ENCODE measurements at places on chromosomes 5 and 9.
A peak's percentile ranks its signal among the peaks of the same experiment; 100 is the strongest.

DNA sequence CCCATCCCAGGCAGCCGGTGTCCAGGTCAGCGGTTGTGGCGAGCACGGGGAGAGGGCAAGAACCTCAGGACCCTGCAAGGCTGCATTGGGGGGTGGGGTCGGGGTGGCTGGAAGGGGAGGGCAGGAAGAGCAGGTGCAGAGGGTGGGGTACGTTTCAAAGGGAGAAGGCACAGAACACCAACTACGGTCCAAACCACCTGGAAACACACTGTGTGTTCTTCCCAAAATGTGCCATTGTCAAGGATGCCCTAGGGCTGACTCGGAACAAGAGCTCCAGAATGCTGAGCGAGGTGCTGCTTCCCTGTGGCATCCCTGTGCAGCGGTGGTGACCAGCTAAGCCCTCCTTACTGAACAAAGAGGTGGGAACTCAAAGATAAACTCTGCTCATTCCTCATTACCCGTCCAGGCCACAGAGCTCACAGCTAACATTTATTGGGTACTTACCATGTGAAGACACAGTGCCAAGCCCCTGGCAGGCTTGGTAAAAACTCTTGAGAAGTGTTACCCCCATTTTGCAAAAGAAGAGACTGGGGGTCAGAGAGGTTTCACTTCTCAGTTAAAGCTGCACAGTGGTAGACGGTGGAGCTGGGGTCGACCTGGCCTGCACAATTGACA, 153.8 kb downstream of the COL23A1 start:
- no peak for DNase-seq

DNA sequence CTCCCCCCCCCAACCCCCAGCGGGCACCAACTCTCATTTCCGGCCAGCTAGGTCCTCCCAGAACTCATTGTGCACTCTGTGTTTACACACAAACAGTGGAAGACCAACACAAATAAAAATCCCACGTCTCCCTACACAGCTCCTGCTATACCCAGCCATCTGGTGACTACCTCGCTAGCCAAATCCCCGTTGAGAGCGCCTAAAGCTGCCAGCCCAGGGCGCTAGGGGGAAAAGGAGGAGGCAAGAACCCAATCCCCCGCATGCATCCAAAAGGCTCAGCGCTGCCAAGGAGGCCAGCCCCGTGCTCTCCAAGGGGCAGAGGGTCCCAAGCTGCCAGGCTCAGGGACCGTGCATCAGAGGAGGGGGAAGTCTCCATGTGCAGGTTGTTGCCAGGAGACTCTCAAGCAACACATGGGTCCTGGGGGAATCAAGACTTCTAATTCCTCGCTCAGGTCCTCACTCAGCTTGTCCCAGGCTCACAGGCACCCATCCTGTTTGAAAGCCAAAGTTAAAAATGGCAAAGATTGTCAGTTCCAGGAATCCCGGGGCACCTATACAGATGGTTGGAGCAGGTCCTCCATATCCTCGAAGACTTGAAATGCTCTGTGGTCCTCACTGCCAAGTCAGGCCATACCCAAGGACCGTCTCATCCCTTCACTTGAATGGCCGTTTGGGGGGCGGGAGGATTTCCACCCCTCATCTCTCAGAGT, 2.7 kb downstream of the ASTN2 start:
- DNase-seq, result no peak

DNA sequence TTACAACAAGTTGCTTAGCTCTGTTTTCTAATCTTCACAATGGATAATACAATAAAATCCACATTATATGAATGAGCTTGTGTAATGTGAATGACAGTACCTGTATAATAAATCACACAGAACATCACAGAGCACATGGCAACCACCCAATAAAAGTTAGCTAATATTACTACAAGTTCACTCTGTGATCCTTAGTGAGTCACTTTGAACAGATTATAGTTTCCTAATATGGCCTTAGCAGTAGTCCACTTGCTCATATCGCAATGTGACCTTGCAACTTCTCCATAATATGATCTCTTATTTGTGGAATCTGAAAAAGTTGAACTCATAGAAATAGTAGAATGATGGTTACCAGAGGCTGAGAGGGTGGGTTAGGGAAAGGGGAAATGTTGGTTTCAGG, 361.3 kb downstream of the PTPRD start:
- DNase-seq, result no peak

DNA sequence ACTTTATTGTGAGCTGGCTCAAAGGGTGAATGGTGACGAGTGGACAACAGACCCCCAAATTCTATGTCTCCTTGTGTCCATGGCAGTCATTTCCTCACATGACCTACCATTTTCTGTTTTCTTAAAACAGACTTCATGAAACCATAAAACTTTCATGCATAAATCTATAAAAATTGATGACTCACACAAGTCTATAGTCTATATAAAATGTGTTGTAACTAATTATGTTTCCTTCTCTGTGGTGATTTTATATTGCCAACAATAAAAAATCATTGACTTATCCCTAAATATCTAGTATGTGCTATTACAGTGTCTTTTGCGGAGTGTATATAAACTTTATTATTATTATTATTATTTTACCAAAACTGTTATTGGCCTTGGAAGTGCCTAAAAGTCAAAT, 382.4 kb downstream of the MAT2B start:
- no peak for DNase-seq

DNA sequence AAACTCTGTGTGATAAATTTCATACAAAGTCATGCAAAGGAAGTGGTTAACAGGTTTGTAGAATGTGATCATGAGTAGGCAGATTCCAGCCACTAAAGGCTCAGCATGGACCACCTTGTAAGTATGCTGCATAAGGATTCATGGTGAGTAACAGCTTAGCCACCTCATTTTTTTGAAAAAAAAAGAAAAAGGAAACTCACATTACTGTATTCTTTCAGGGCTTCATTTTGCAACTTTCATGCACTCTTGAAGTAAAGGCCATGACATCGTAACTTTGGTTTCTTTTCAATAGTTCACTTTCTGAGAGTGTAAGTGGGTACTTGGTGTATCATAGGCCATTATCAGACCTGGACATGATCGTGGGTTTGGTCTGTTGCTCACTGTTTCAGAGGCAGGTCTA, 175.1 kb downstream of the PCSK1 start:
- DNase-seq, result peak; percentile 12

DNA sequence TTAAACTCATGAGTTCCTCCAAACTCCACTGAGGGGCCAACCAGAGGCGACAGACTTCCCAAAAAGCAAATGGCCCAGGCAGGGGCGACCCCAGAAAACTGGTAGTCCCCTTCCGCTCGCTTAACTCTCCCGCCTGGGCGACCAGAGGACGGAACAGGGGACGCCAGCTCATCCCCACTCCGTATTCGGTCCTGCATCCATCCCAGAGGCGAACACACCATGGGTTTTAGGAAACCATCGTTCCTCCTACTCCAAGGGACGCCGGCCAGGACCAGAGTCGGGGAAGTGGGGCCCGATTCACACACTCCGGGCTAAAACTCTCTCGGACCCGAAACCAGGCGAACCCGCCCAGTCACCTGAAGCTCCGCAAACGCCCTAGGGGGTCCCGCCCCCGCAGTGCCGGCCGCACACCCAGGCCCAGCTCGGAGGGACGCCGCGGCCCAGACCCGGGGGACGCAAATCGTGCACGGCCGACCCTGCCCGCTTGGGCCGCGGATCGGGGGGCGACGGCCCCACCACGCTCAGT, 478 bp downstream of the TEX10 start:
- DNase-seq, result peak; percentile 53
